ENCODE measurements at places on chromosomes 11 and 22. TPM values are rescaled to one million over a fixed set of nuclear protein-coding genes. Genes with fewer than 3 reads are reported as not detected.

The TKFC gene
- 27.8 TPM for total RNA-seq

The LMO2 gene
- 0.65 TPM for total RNA-seq

The PHOX2A gene
- total RNA-seq = not detected

The KCNQ1 gene
- total RNA-seq = not detected

The DAGLA gene
- total RNA-seq = 2.4 TPM

The HBB gene
- not detected for total RNA-seq

The ZNF70 gene
- total RNA-seq = 7.1 TPM

The BATF2 gene
- 1.4 TPM for total RNA-seq

The C11orf91 gene
- not detected for total RNA-seq

Measured in articular chondrocyte of knee joint (primary cell).